ENCODE measurements at places on chromosomes 4 and X.

GRCh38 chr4:38802561-38803355 is 1.8 kb downstream of the TLR1 start:
- no peak for DNase-seq

DNA sequence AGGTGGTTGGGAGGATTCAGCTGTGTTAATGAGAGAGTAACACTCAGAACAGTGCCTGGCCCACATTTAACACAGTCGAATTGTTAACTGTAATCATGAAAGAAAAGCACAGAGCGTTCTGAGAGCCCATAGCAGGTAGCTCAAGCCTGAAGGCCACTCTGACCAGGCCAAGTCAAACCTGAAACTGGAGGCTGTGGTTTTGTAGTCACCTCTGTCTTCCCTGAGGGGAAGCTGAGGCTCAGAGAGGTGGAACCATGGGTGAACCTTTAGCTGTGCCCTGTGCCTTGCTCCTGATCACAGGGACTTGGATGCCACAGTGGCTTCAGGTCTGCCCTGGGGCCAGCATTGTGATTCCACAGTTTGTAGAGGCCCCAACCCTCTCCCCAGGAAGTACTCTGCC is 16.6 kb upstream of the UBA1 start:
- DNase-seq, result no peak

DNA sequence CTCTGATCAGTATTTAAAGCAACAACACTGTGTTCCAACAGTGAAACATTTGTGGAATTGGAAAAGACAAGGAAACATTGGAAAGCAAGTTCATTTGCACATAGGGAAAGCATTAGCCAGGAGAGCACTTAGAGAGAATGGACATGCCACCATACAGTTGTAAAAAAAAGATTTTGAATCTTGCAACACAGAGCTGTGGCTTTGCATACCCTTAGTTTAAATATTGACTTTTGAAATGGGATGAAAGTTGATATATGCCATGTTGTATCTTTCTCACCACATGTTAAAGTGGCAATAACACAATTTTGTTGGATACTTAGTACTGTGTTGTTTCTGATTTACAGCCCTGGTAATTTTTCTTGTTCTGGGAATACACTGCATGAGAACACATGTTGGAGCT is 208.1 kb downstream of the BMPR1B start:
- no peak for DNase-seq

- no peak for DNase-seq
Measured at GRCh38 chrX:30156880-30157560, 58.3 kb upstream of the MAGEB2 start.

DNA sequence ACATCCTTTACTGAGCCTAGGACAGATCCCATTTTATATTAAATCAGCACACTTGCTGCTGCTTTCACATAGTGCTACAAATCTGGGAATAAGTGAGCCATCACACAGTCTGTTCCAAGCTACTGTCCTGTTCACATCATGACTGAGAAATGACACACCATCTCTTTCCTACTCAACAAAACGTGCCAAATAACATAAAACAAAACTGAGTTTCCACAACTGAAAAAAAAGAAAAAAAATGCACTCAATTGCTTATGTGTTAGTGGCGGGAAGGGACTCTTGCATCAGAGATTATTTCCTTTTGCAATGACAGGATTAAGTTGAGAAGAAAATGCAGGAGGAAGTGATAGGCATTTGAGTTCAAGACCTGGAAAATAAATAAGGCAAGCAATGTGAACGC is 109.0 kb downstream of the SHROOM4 start:
- no peak for DNase-seq

DNA sequence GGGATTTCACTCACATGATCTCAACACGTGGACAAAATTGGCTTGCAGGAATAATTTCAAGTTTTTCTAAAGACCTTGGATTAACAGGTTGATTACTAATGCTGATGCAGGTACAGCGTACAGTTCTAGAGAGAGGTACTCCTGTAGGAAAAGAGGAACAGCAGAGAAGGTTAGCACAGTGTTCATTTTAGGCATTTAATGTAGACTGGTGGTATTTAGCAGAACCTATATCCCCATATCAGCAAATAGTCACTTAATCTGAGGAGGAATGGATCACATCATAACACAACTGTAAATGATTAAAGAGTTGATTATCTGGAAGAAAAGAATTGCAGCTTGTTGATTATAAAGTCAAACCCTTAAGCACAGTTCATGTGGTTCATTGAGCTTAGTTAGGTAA is 620 bp downstream of the CXCL10 start:
- no peak for DNase-seq

DNA sequence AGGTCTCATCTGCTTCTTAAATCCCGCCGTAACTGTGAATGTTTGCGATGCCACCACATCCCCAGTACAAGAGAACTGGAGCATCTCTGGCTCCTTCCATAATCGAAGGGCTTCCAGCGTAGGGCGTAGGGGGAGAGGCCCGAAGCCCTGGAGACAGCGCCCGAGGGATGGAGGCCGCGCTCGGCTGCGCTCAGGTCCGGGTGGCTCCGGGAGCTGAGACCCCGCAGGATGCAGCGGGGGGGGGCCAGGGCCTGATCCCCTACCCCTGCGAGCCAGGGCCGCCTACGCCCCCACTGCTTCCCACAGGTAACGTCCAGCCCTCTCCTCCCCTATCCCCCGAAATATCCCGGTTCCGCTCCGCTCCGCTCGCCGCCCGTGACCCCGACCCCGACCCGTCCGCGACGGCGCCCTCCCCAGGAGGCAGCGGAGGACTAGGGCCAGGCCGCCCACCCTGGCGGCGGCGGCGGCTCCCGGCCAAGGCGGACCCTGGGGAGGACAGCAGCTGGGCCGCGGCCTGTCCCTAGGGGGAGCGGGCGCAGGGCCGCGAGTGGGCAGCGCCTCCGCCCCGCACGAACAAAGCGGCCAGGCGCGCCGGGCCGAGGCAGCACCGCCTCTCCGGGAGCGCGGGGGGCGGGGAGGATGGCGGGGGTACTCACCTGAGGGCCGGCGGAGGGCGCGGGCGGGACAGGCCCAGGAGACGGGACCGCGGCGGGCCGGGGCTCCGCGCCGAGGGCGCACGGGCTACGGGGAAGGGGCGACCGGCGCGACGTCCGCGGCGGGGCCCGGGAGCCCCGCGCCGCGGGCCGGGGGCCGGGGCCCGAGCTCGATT is 723 bp downstream of the WDFY3 start:
- DNase-seq, result no peak
